ENCODE measurements at places on chromosomes 6 and 20.
A peak's percentile ranks its signal among the peaks of the same experiment; 100 is the strongest.

GRCh38 chr6:33428966-33429749 lies 9.3 kb downstream of the SYNGAP1 start:
- H3K27me3 ChIP-seq = no peaks in the 10 kb centered on the region
- peak overlapping the region; percentile 93 for H3K27ac ChIP-seq
- peaks cover 14% of the 10 kb centered on the region for H3K36me3 ChIP-seq

GRCh38 chr20:45913116-45913515 lies 1.2 kb upstream of the PLTP start:
- no peak overlapping the region for H3K27ac ChIP-seq
- H3K36me3 ChIP-seq = no peaks in the 10 kb centered on the region
- peaks cover 20% of the 10 kb centered on the region for H3K4me1 ChIP-seq
- H3K27me3 ChIP-seq = peaks cover 65% of the 10 kb centered on the region

GRCh38 chr6:44533421-44533820 lies 145.9 kb downstream of the CDC5L start:
- no peak overlapping the region for H3K4me3 ChIP-seq
- peaks cover 6% of the 10 kb centered on the region for H3K27me3 ChIP-seq
- H3K36me3 ChIP-seq = no peaks in the 10 kb centered on the region
- no peaks in the 10 kb centered on the region for H3K4me1 ChIP-seq
- H3K27ac ChIP-seq = no peak overlapping the region
- no peak for DNase-seq

DNA sequence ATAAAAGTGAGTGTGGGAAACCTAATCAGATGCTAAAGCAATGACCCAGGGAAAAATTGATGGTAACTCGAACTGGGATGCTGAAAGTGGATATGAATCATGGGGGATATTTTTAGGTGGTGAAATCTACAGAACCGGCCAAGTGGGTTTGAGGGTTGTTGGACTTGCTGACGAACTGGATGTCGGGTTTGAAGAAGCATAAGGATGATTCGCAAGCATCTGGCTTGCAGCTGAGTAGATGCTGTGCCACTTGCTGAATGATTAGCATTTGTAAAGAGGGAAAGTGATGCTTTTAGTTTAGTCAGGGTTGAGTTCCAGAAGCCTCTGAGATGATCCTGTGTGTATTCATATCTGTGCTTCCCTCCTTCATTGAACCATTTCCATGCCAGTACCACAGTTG lies 54.9 kb downstream of the UBR2 start:
- H3K4me3 ChIP-seq = no peak overlapping the region
- no peaks in the 10 kb centered on the region for H3K4me1 ChIP-seq

- no peaks in the 10 kb centered on the region for H3K36me3 ChIP-seq
- no peak overlapping the region for H3K4me3 ChIP-seq
- H3K4me1 ChIP-seq = peaks cover 15% of the 10 kb centered on the region
These were observed 83.4 kb downstream of the TCP11 start for GRCh38 chr6:35057449-35058357.

- no peak overlapping the region for H3K4me3 ChIP-seq
- DNase-seq = no peak
- H3K27ac ChIP-seq = no peak overlapping the region
These were observed 61.6 kb downstream of the TRDN start for GRCh38 chr6:123575188-123575587.

- peaks cover 13% of the 10 kb centered on the region for H3K27me3 ChIP-seq
- H3K4me1 ChIP-seq = no peaks in the 10 kb centered on the region
- H3K27ac ChIP-seq = no peak overlapping the region
These were observed 162.7 kb downstream of the ANKRD60 start for GRCh38 chr20:58065508-58066361.

- no peak overlapping the region for H3K27ac ChIP-seq
- no peaks in the 10 kb centered on the region for H3K36me3 ChIP-seq
- H3K27me3 ChIP-seq = peaks cover 55% of the 10 kb centered on the region
- no peak overlapping the region for H3K4me3 ChIP-seq
- no peak for DNase-seq
These were observed 290.1 kb downstream of the BMP7 start for GRCh38 chr20:56976336-56976735.

DNA sequence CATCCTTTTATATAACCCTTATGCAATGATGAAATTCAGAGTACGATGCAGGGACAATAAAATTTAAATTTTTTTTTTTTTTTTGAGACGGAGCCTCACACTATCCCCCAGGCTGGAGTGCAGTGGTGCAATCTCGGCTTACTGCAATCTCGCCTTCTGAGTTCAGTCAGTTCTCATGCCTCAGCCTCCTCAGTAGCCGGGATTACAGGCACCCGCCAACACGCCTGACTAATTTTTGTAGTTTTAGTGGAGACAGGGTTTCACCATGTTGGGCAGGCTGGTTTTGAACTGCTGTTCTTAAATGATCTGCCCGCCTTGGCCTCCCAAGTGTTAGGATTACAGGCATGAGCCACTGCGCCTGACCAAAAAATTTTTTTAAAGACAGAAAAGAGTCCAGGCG lies 15.2 kb downstream of the MTO1 start:
- no peak for DNase-seq
- no peak overlapping the region for H3K4me3 ChIP-seq
- H3K27ac ChIP-seq = no peak overlapping the region
- H3K4me1 ChIP-seq = peaks cover 7% of the 10 kb centered on the region
- peaks cover 41% of the 10 kb centered on the region for H3K36me3 ChIP-seq

DNA sequence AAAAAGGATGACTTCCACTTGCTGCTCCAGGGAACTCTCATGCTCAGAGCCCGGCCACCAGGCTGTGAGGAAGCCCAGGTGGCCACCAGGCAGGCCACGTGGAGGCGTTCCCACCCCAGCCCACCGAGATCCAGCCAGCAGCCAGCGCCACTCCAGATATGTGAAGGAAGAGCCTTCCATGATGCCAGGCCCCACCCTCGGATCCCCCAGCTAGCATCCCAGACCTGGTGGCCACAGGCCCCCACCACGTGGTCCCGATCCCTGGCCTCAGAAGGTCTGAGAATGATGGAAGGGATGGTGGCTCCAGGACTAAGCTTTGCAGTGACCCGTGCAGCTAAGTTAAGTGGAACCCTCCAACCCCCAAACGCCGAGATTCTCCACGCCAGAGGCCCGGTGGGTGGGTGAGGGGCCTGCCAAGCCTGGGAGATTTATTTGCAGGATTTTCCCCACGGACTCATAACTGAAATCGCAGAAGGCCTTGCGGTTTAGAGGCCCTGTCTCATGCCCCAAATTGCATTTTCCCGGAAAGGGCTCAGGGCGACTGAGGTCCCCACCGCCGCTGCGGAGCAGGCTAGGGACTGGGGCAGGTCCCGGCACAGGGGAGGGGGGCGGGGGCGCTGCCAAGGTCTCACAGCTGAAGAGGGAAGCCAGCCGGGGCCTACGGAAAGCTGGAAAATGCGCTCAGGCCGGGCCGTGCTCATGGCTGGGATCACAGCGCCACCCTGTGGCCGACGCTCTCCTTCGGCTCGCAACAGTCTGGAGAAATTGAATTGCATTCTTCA lies 31.1 kb upstream of the CST7 start:
- H3K4me3 ChIP-seq = no peak overlapping the region
- DNase-seq = peak; percentile 66
- H3K36me3 ChIP-seq = no peaks in the 10 kb centered on the region
- H3K4me1 ChIP-seq = peaks cover 7% of the 10 kb centered on the region

- H3K4me3 ChIP-seq = no peak overlapping the region
- DNase-seq = no peak
- H3K4me1 ChIP-seq = peaks cover 8% of the 10 kb centered on the region
- H3K36me3 ChIP-seq = peaks cover 4% of the 10 kb centered on the region
- H3K27me3 ChIP-seq = no peaks in the 10 kb centered on the region
These were observed 73.7 kb downstream of the DTNBP1 start for GRCh38 chr6:15588971-15589634.

DNA sequence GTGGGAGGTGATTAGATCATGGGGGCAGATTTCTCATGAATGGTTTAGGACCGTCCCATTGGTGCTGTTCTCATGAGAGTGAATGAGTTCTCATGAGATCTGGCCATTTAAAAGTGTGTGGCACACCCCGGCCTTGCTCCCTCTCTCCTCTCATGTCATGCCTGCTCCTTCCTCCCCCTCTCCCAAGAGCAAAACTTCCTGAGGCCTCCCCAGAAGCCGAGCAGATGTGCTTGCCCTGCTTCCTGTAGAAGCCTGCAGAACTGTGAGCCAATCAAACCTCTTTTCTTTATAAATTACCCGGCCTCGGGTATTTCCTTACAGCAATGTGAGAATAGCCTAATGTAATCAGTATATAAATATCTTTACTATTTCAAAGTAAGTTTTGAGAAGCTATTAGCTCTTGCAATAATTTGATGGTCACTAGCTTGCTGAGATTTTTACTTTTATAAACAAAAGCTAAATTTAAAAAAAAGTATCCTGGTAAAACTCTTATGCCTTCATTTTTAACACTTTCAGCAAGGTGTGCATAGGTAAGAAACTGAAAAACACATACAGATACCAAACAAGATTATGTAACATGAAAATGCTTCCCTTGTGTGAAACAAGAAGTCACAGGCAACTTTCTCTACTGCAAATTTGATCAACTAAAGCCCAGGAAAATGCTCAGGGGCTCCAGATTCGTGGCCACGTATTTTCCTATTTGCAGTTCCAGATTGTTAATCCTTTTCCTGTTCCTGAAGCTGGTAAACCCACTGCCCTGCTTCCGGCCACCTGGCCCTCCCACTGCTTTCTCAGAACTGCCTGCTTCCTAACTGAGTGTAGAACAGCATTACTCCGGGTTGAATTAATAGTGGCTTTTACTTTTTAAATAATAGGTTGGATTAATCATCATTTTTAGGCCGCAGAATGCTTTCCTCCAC lies 395.1 kb upstream of the CNR1 start:
- H3K36me3 ChIP-seq = no peaks in the 10 kb centered on the region
- no peak overlapping the region for H3K4me3 ChIP-seq
- H3K4me1 ChIP-seq = peaks cover 3% of the 10 kb centered on the region
- no peak for DNase-seq

- no peaks in the 10 kb centered on the region for H3K36me3 ChIP-seq
- no peak overlapping the region for H3K27ac ChIP-seq
- no peaks in the 10 kb centered on the region for H3K4me1 ChIP-seq
- DNase-seq = no peak
- no peaks in the 10 kb centered on the region for H3K27me3 ChIP-seq
These were observed 13.8 kb upstream of the EYA4 start for GRCh38 chr6:133227344-133227743.

GRCh38 chr6:150036081-150036480 lies 10.7 kb upstream of the RAET1L start:
- peaks cover 89% of the 10 kb centered on the region for H3K27me3 ChIP-seq
- H3K4me1 ChIP-seq = peaks cover 10% of the 10 kb centered on the region
- no peak overlapping the region for H3K4me3 ChIP-seq
- H3K36me3 ChIP-seq = peaks cover 4% of the 10 kb centered on the region
- DNase-seq = no peak

DNA sequence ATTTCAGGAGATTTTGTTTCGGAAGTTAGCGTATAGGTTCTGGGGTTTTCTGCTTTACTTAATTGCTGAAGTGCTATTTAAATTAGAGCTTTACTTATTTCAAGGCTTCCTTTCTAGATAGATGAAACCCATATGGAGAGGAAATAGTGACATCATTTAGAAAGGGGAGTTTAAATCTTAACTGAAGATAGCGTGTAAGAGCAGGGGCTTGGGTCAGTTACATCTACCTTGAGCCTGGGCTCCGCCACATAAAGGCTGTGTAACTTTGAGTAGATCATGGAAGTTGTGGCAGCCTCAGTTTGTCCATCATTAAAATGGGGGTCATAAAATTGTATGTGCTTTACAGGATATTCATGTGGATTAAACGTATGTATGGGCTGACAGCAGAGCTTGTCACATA lies 4.7 kb downstream of the CDS2 start:
- H3K27me3 ChIP-seq = no peaks in the 10 kb centered on the region
- H3K27ac ChIP-seq = no peak overlapping the region
- no peak for DNase-seq
- H3K36me3 ChIP-seq = peaks cover 16% of the 10 kb centered on the region

GRCh38 chr20:39800548-39800947 lies 838.4 kb downstream of the DHX35 start:
- H3K27ac ChIP-seq = no peak overlapping the region
- no peaks in the 10 kb centered on the region for H3K27me3 ChIP-seq
- no peak for DNase-seq
- H3K4me1 ChIP-seq = no peaks in the 10 kb centered on the region
- H3K4me3 ChIP-seq = no peak overlapping the region

DNA sequence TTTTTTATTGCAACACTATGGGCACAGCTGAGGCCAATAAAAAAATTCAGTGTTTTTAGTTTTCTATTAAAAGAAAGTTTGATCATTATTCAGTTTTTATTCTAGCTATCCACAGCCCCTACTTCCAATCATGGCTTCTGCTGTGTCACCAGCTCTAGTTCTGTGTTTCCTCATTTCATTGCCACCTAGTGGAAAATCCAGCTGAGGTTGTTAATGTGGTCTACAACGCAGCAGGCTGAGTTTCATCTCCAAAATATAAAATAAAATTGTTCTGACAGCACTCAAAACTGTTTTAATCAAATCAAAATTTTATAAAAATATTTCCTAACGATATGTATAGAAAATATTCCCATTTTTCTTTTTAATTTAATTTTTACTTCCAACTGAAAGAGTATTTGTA lies 13.6 kb downstream of the COL9A1 start:
- no peak overlapping the region for H3K4me3 ChIP-seq
- H3K4me1 ChIP-seq = no peaks in the 10 kb centered on the region
- H3K27me3 ChIP-seq = peaks cover 5% of the 10 kb centered on the region
- no peaks in the 10 kb centered on the region for H3K36me3 ChIP-seq
- no peak overlapping the region for H3K27ac ChIP-seq
- DNase-seq = no peak

GRCh38 chr6:152748843-152749242 lies 1.8 kb upstream of the VIP start:
- no peak for DNase-seq
- H3K27me3 ChIP-seq = no peaks in the 10 kb centered on the region
- no peak overlapping the region for H3K27ac ChIP-seq
- H3K36me3 ChIP-seq = no peaks in the 10 kb centered on the region
- no peak overlapping the region for H3K4me3 ChIP-seq
- no peaks in the 10 kb centered on the region for H3K4me1 ChIP-seq

DNA sequence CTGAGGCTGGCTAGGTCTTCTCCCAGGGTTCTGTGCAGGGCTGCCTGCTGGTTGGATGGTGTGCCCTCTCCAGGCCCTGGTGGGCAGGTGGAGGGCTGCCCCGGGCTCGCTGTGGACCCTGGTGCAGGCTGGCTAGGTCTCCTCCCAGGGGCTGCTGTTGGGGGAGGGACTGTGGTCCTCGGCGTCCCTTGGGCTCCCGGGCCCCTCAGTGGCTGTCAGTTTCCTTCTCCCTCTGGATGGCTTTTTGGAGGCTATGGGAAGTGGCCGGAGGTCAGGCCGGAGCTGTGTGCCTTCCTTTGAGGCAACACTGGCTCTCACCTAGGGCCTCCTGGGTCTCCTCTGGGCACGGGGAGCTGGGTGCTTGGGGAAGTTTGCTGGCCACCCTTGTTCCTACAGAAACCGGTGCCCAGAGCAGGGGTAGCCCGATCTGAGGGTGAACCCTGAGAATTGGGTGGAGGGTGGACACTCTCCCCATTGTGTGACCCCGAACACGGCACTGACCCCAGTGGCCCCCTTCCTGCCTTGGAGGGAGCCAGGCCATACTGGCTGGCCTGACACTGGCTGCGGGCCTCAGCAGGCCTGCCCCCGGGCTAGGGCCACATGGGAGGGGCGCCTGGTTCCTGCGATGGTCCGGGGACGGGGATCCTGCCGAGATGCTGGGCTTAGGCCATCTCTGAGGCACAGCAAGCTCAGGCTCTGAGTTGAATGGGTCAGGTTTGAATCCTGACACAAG lies 3.8 kb upstream of the CABLES2 start:
- peaks cover 32% of the 10 kb centered on the region for H3K27me3 ChIP-seq
- H3K4me3 ChIP-seq = no peak overlapping the region
- H3K4me1 ChIP-seq = peaks cover 20% of the 10 kb centered on the region
- H3K36me3 ChIP-seq = no peaks in the 10 kb centered on the region
